ENCODE measurements at places on chromosomes 3 and 15.

DNA sequence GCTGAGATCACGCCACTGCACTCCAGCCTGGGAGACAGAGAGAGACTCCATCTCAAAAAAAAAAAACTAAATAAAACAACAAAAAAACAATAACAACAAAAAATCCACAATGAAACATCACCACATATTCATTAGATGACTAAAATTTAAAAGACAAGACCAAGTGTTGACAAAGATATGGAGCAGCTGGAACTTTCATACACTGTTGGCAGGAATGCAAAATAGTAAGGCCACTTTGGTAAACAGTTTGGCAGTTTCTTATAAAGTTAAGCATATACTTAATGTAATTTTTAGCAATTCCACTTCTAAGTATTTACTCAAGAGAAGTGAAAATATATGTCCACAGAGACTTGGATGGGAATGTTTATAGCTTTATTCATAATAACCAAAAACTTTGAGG is 43.2 kb downstream of the RBP2 start:
- no peak for DNase-seq

DNA sequence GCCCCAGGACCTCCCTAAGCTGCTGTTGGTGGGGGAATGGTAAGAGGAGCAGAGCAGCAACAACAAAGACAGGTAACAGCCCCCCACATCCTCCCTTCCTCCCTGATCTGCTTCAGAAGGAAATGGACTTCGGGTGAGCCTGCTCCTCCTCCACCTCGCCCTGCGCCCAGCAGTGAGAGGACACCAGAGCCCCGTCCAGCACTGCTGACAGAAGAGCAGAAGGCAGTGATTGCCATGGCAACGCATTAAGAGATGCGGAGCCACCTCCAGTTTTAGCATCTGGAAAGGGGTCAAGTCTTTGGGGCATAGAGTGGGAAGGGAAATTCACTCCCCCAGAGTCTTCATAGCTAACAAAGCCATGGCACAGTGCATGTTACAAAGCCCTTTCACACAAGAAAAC is 77.6 kb upstream of the HRH1 start:
- no peak for DNase-seq

GRCh38 chr15:75348562-75349350 is 1.9 kb downstream of the NEIL1 start:
- no peak for DNase-seq

- no peak for DNase-seq
Observed at GRCh38 chr3:57179580-57180410, 14.6 kb upstream of the IL17RD start.

DNA sequence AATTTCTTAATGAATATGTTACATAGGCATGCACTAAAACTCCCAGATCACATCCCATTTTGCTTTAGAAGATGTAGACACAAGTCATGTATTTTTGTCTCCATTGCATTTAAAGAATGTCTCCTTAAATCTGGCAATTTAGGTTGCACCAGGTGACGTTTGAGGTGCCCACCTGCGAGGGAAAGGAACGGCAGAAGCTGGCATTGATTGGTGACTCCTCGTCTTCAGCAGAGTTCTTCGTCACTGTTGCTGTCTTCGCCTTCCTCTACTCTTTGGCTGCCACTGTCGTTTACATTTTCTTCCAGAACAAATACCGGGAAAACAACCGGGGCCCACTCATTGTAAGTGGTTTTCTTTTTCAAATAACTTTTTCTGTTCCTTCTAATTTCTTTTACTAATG is 96.1 kb upstream of the SNTN start:
- no peak for DNase-seq

DNA sequence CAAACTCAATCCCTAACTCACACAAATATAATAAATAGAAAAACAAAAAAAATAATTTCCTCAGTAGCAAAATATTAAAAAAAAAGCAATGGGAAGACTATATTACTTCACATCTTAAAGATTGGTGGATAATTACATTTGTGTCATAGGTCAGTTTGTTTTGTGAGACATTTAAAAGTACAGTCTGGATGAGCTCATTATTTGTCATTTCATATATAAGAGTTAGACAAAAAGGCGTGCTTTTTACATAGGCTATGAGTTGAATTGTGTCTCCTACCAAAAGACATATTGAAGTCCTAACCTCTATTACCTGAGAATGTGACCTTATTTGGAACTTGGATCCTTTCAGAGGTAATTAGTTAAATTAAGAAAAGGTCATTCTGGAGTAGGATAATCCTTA is 710.1 kb upstream of the CBLB start:
- no peak for DNase-seq

GRCh38 chr15:29770796-29771195 is 51.5 kb downstream of the TJP1 start:
- no peak for DNase-seq

DNA sequence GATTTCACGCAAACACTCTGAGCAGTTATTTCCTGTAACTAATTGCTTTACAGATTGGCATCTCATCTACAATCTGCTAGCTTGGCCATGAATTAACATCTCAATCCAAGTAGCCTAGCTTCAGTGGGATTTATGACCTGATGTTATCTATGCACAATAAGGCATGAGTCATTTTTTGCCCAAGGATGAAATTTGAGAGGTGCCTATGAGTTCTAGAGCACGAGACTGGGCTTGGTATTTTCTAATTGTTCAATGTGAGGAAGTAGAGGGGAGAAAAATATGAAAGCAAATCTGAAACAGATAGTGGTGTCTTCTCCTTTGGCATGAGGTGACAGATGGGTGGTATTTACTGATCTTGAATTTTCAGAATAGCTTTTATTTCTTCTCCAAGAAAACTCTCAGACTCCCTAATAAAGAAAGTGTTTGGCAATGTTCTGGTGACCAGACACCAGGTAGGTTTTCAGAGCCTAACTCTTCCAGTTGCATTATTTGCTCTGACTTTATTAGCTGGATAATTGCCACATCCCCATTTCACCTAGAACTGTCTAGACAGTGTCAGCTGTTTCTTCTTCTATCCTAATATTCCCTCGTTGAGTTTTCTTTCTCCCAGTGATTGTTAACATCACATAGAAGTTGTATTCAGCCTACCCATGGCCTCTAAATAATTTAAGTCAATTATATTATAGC is 301.0 kb upstream of the UMPS start:
- DNase-seq, result no peak

- DNase-seq, result no peak
Observed at GRCh38 chr3:86961297-86961696, 29.7 kb downstream of the VGLL3 start.

- DNase-seq, result no peak
Observed at GRCh38 chr3:111610189-111610588, 15.0 kb upstream of the ZBED2 start.

Measured in NCI-H187 treated with DMSO at 0.1 percent for 48 hours (cell line).